ENCODE measurements at places on chromosomes 11 and 22.
A peak's percentile ranks its signal among the peaks of the same experiment; 100 is the strongest.

- no peak for DNase-seq
Measured at GRCh38 chr22:27668828-27669797, 132.4 kb downstream of the MN1 start.

GRCh38 chr11:133381761-133382130, 150.6 kb downstream of the OPCML start:
- no peak for DNase-seq

GRCh38 chr11:77060234-77060633, 6.5 kb upstream of the CAPN5 start:
- DNase-seq, result no peak

- DNase-seq, result no peak
Measured at GRCh38 chr22:30994960-30995359, 25.9 kb downstream of the TUG1 start.

DNA sequence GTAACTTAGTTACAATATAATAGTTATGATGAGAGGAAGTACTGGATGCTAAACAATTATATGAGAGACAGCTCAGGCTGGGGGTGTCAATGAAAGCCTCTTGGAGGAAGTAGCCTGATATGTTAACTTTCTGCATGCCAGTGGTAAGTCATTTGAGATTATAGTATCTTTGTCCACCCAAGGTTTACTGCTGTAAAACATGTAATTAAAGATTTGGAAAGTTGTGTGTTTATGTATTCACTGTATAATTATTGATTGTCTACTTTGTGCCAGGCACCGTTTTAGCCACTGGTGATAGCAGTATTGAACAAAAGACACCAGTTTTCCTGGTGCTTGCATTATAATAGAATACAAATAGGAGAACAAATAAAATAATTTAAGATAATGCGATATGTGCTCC, 624 bp upstream of the DNAJB7 start:
- DNase-seq, result no peak

GRCh38 chr11:17540807-17541206, 3.4 kb downstream of the USH1C start:
- DNase-seq, result no peak

DNA sequence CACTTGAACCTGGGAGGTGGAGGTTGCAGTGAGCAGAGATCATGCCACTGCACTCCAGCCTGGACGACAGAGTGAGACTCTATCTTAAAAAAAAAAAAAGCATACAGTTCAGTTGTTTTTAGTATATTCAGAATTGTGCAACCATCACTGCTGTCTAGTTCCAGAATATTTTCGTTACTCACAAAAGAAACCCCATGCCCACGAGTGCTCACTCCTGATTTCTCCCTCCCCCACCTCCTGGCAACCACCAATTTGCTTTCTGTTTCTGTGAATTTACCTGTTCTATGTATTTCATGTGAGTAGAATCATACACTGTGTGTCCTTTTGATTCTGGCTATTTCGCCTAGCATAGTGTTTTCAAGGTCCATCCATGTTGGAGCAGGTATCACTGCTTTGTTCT, 24.8 kb downstream of the PTPRJ start:
- DNase-seq, result peak; percentile 84

DNA sequence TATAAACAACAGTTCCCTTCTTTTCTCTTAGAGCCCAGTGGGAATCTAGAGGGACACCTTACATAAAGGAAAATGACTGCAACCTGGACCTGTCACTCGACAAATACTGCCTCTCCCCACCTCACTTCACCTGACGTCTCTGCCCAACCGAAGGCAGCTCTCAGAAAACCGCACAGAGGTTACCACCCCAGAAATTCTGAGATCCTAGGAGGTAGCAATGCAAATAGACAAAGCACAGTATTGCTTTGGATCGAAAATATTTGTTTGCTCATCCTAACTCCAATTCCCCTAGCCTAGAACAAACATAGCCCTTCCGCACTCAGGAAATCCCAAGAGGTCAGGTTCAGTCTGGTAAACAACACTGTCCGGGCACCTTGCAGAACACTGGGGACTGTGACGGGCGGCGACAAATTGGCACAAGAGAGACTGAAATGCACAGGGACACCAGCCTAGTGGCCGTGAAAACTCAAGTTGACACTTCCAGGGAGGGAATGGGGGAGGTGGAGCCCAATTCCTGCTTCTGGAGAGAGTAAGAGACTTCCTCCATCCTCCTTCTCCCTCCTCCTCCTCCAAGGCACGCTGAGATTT, 420 bp upstream of the TRIM44 start:
- no peak for DNase-seq

GRCh38 chr22:42865536-42865935, 8.5 kb upstream of the ARFGAP3 start:
- no peak for DNase-seq

DNA sequence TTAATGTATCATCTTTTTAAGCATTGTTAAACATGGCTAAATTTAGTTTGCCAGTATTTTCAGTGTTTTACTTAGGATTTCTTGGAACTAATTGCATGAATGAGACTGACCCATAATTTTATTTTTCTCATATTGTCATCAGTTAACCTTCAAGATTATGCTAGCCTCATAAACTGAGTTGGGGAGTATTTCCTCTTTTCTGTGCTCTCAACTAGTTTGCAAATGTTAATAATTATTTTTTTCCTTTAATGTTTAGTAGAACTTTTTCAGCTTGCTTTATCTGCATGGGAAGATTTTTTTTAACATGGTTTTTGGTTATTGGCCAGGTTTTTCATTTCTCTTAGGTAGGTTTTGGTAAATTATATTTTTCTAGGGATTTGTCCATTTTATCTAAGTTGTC, 235.4 kb upstream of the SESN3 start:
- no peak for DNase-seq

GRCh38 chr22:28597665-28598064, 82.0 kb downstream of the TTC28 start:
- DNase-seq, result no peak

GRCh38 chr11:67613960-67614715, 7.4 kb downstream of the NDUFV1 start:
- peak; percentile 93 for DNase-seq

- DNase-seq, result no peak
Measured at GRCh38 chr22:31083377-31083768, 2.3 kb downstream of the SMTN start.

DNA sequence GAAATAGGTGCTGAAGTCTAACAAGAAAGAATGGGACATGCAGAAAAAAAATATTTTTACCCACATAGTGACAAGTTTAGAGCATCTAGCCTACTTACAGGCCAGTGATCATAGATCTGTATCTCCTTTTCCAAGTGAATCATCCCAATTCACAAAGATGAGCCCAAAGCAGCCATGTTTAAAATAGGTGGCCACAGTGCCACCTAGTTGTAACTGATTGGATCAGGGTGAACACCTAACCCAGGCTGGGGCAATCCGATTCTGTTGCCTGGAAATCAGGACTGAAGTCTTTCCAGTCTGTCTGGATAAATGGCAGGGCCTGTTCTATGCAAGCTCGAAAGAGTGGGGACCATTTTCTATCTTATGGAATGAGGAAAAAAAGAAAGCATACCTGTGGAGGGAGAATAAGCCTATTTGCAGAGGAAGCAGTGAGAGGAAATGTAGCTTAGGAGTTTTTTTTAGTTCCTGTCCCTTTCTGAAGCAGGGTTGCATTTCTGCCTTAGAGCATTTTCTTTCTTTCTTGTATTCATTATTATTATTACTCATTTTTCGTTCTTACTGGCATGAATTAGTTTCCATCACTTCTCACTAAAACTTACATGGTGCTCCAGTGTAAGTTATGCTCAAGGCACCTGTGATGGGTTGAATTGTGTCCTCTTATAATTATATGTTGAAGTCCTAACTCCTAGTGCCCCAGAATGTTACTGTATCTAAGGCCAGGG, 113.2 kb upstream of the RAG2 start:
- no peak for DNase-seq

- DNase-seq, result no peak
Measured at GRCh38 chr11:22688914-22689313, 22.5 kb downstream of the GAS2 start.

- no peak for DNase-seq
Measured at GRCh38 chr11:6962673-6963072, 36.4 kb downstream of the ZNF215 start.

DNA sequence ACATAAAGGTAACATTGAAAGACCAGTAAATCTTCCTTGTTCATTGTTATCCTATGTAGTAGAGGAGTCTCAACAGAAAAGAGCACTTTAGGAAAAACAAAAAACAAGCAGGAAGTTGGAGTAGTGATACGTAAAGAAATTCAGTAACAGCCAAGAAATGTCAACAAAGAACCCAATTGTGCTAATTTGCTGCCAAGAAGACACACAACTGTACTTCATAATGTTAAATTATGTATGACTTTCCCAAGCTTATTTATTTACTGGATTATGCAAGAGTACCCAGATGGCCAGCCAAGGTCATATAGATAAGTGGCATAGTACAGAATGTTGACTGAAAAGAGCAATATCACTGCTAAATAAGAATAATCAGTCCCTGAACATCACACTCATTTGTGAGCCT, 264.7 kb upstream of the CCDC179 start:
- no peak for DNase-seq

- no peak for DNase-seq
Measured at GRCh38 chr11:116692318-116693101, 80.3 kb downstream of the BUD13 start.

DNA sequence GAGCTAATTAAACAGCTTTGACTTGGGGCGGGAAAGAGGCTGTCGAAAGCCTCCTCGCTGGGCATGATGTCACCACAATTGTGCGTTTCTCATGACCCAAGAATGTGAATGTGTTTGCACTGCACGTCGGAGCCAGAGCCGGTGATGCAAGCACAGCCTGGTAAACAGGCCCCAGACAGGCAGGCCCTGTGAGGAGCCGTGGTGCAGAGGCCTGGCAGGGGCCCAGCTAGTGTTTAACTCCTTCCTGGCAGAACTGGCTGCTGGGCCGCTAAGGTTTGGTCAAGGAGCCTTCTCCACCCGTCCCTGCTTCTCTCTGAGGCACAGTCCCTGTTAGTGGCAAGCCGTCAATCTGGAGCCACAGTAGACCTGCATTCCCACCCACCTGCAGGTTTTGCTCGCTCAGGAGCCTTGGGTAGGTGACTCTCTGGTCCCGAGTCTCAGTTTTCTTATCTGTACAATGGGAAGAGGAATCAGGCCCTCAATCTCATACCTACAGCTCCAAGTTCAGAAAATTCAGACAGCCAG, 25.4 kb upstream of the SMTN start:
- no peak for DNase-seq

- DNase-seq, result no peak
Measured at GRCh38 chr11:78347956-78348355, 69.7 kb downstream of the GAB2 start.
